ENCODE measurements at places on chromosomes 11 and 22. TPM values are rescaled to one million over a fixed set of nuclear protein-coding genes. Genes with fewer than 3 reads are reported as not detected.

GRCh38 chr22:36144886-36145541 is 15.5 kb downstream of the APOL3 start:
- DNase-seq, result no peak
- no peak overlapping the region for H3K4me3 ChIP-seq
- peaks cover 14% of the 10 kb centered on the region for H3K4me1 ChIP-seq
- peaks cover 83% of the 10 kb centered on the region for H3K36me3 ChIP-seq
- H3K27me3 ChIP-seq, result no peaks in the 10 kb centered on the region

DNA sequence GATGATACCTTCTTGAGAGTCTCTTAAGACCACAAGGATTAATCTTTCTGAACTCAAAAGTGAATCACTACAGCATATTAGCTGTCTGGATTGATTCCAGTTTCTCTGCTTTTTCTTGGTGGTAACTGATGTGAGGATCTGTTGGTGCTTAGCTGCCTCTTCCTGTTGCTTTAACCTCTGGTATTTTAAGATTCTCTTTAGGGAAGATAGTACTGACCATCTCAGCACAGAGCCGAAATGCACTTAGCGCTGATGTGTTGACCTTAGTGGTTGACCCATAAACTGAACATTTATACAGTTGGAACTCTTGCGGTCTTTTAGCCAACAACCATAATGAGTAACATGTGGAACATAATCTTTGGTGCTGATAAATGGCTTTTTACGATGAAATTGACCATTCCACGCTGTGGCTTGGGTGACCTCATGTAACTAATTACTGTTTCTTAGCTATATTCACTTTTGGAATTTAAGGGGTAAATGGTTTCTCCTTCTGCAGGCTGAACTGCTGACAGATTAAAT is 33.7 kb downstream of the APLP2 start:
- DNase-seq, result no peak
- no peaks in the 10 kb centered on the region for H3K36me3 ChIP-seq
- no peaks in the 10 kb centered on the region for H3K4me1 ChIP-seq
- H3K4me3 ChIP-seq, result no peak overlapping the region
- H3K27me3 ChIP-seq, result no peaks in the 10 kb centered on the region
- H3K27ac ChIP-seq, result no peak overlapping the region

DNA sequence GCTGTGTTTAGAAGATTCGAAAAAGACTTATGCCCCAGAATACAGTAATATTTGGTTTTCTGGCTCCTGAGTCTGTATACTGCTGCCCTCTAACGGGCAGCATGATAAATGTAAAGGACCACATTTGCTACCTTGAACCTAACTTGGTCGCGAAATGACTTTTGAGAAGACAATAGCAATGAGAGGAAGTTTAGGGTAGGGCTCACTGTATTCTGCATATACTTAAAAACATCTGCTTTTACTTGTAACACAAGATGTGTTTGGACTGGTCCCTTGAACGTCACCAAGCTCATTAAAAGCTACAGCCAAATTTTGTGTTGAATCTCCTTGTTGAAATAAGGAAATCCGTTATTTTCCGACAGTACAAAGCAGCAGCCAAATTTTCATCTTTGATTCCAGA is 309.1 kb downstream of the SWAP70 start:
- DNase-seq, result peak; percentile 32
- H3K4me1 ChIP-seq, result no peaks in the 10 kb centered on the region
- H3K27me3 ChIP-seq, result no peaks in the 10 kb centered on the region
- H3K4me3 ChIP-seq, result no peak overlapping the region

DNA sequence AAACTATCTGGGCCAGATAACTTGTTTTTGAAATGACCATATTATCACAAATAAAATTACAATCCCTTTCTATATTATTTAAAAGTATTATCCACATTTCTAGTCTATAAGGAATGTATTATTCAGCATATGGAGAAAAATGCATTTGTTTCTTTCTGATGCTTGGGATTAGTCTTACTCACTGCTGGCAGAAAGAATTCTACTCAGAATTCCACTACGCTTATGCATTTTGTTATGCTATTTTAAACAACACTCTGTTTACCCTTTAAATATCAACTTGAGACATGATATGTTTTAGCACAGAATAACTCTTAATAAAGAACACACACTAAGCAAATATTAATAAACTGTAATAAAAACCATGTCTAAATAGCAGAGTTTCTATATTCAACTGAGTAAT is 77.6 kb upstream of the ANO3 start:
- no peak overlapping the region for H3K4me3 ChIP-seq
- H3K27ac ChIP-seq, result no peak overlapping the region
- no peaks in the 10 kb centered on the region for H3K36me3 ChIP-seq
- H3K27me3 ChIP-seq, result no peaks in the 10 kb centered on the region

DNA sequence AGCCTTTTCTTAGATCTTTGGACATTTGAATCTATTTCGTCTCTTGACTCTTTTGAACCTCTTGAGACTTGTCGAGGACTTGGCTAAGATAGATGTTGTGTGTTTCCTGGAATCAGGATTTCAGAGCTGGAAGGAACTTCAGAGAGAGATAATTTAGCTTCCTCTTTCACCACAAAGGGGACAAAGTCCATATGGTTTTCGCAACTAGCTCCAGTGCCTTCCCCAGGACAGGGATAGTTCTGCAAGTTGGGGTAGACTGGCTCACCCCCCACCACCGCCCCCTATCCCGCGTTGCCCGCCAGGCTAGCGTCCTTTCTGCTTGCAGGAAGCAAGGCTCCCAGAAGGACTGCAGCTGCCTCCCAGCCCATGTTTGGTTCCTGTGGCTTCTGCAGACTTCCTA is 75.7 kb upstream of the MYO18B start:
- no peaks in the 10 kb centered on the region for H3K27me3 ChIP-seq
- H3K4me1 ChIP-seq, result no peaks in the 10 kb centered on the region
- H3K4me3 ChIP-seq, result no peak overlapping the region
- DNase-seq, result no peak
- no peak overlapping the region for H3K27ac ChIP-seq

DNA sequence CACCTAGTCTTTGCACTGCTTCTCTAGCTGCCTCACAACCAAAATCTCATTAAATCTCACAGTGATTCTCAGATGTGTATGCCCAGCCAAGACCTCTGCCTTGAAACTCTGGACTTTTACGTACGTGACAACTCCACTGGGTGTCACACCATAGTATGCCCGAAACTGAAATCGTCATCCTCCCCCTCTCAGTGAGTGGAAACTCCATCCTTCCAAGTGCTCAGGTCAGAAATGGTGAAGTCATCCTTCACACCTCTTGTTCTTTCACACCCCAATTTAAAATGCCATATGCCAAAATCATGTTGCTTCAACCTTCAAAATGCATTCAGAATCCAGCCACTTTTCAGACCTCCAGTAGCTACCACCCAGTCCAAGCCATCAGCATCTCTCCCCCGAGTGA is 42.5 kb downstream of the SFI1 start:
- H3K4me3 ChIP-seq, result no peak overlapping the region
- DNase-seq, result no peak
- H3K27ac ChIP-seq, result no peak overlapping the region
- H3K36me3 ChIP-seq, result no peaks in the 10 kb centered on the region
- H3K4me1 ChIP-seq, result peaks cover 16% of the 10 kb centered on the region

DGAT2 gene
- total RNA-seq, result 0.17 TPM

CSRP3 gene
- not detected for total RNA-seq

Data from CD4-positive, alpha-beta memory T cell (primary cell).